Stimulated activated CD8-positive, alpha-beta memory T cell treated with anti-CD3 and anti-CD28 coated beads, Interleukin-4, amount 100 ng/mL, for 4 hours (primary cell): ENCODE measurements at places on chromosomes 11 and 22.

DNA sequence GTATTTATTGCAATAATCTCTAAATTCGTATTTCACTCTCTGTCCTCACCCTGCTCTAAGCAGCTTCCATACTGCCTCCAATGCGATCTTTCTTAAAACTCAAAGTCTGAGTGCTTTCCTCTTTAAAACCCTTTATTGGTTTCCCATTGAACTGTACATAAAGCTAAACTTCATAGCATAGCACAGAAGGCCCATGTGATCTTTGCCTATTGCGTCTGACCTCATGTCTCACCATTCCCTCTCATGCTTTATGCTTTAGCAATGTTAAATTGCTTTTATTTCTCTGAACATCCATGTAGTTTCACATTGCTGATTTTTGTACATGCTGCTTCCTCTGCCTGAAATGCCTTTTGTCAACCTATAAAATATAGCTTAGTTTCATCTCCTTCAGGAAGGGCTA, 28.4 kb downstream of the ZDHHC13 start:
- no peak for DNase-seq

GRCh38 chr22:43975041-43975440, 19.8 kb downstream of the SAMM50 start:
- DNase-seq = no peak

- DNase-seq = no peak
These were observed 132.0 kb downstream of the BUD13 start for GRCh38 chr11:116640641-116641402.

DNA sequence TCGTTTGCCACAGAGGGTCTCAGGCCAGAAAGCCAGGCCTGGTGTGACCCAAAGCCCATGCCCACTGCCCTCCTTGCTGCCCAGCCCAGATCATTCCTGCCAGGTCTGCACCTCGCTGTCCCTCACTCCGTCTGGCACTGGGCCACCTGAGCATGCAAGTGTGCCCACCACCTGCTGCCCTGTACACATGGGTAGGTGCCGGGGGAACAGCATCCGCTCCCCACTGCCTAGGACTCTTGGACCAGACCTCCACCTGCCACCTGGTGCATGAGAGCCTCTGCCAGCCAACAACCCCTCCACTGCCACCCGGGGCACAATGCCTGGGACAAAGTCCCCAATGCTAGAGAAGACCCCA, 12.5 kb downstream of the MGAT3 start:
- DNase-seq = no peak

- DNase-seq = no peak
These were observed 1.1 kb downstream of the SCN2B start for GRCh38 chr11:118175031-118175992.

DNA sequence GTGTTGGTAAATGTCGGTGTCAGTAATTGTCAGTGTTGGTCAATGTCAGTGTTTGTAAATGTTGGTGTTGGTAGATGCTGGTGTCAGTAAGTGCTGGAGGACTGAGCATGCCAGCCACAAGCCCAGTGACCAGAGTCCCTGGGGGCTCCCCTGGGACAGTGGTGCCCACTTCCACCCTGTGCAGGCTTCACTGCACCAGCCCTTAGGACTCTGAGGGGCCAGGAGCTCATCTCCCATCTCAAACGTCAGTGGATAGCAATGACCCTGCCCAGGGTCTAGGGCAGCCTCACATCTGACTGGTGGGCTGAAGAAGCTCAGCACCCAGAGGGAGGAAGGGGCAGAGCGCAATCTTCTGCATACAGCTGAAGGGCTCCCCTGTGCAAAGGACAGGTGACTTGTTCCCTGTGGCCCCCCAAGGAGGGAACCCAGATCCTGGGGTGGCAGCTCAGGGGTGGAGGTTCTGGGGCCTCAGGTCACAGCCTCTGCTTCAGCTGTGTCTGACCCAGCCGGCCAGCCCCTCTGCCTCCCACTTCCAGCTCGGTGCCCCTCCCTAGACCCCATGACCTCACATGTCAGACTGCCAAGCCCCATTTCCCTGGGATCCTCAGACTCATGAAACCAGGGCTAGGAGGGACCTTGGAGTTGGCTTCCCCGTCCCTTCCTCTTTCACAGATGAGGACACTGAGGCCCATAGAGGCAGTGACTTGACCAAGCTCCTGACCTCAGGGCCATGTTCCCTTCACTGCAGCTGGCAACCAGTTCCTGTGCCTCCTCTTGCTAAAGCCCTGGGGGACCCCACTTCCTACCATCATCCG, 138.4 kb downstream of the CRYBB2 start:
- no peak for DNase-seq

DNA sequence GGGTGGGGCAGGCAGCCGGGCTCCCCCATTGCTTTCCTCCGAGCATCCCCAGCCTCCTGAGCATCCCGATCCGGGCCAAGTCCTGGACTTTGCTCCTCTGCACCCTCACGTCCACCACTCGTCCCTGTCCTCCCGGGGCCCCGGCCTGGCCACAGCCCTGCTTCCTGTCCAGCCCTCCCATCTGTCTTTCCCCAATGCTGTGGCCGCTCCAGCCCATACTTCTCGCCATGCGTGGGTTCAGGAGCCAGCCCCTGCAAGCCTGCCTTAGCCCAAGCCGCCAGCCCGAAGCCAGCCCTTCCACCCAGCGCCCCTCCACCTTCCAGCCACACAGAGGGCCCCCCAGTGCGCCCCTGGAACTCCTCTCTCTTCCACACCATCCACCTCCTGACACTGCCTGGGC, 23.8 kb downstream of the MRPL23 start:
- no peak for DNase-seq

DNA sequence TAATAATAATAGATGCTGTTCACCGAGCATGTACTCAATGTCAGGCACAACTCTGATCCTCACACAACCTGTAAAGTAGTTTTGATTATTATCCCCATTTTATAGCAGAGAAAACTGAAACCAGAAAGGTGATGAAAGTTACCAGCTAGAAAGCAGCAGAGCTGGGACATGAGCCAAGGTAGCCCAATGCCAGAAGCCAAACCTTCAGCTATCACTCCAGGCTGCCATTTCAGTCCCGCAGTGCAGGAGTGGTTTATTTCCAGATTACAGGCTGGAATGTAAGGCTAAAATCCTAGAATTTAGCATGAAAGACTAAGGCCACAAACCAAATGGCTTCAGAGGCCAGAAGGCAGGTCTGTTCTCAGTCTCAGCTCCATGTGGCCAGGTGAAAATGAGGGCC, 108.8 kb downstream of the TENM4 start:
- DNase-seq = no peak

GRCh38 chr11:30921811-30922210, 335.7 kb upstream of the MPPED2 start:
- no peak for DNase-seq
